Fibroblast of skin of left biceps (primary cell): ENCODE measurements at places on chromosomes 11 and 22.

DNA sequence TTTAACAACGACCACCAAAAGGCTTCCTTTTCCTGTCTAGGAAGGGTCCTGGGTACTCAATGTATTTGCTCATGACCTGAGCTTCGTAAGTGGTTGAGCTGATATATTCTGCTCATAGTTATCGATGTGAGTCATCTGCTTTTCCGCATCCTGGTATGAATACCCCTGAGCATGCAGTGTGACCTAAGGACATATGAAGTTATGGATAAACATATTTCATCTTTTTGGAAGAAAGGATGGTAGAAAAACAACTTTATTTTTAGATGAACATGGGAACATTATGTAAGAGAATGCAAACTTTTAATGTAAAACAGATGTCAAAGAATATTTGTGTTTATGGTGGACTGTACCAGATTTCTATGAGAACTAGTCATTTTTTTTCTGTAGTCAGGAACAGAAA is 28.4 kb downstream of the TRPC6 start:
- DNase-seq, result peak; percentile 12

DNA sequence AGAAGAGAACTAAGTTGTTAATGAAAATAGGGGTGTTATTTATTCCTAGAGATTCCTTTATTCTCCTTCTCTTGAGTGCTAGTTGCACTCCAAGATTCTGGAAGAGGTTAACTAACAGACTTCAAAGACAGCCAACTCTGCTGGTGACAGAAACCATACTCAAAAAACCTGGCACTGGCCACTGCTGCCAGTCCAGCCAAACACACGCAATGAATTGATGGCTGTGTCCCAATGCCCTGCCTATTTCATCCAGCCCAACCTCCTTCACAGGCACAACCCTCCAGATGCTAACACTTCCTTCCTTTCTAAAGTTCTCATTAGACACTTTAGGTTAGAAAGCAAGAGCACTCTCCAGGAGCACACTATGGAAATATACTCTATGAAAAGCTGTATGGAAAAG is 150.8 kb upstream of the C11orf58 start:
- no peak for DNase-seq

GRCh38 chr11:27820249-27820648 is 120.0 kb upstream of the BDNF start:
- DNase-seq, result no peak

DNA sequence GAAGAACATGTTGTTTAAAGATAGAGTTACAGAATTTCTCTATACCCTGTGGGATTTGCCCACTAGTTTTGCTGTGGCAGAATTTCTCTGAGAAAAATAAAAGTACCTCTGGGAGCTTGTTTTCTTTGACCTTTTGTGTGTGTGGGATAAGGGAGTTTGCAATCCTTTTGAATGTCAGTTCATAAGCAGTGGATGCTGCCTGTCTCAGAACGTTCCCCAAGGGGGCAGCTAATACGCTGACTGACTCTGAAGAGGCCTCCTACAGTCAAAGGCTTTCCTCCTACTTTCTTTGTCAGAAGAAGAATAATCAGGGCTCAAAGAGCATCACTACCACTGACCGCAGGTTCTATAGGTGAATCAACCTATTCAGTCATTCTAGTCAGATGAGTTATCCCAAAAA is 140.6 kb downstream of the AASDHPPT start:
- no peak for DNase-seq

DNA sequence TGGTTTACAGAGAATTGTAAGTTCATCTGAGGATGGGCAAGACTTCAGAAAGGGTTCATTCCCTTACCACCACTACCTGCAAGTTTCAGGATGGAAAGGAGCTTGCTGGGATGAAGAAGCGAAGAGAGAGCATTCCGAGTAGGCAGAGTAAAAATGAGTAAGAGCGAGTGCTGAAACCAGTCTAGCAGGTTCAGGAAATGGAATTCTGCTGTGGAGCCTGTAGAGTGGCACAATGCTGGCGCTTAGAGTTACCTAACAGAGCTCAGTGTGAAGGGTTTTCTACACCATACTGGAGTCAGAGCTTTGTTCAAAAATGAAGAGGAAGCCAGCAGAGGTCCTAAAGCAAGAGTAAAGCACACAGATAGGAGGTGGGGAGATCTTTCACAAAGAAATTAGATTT is 179.2 kb upstream of the ZC3H12C start:
- no peak for DNase-seq

DNA sequence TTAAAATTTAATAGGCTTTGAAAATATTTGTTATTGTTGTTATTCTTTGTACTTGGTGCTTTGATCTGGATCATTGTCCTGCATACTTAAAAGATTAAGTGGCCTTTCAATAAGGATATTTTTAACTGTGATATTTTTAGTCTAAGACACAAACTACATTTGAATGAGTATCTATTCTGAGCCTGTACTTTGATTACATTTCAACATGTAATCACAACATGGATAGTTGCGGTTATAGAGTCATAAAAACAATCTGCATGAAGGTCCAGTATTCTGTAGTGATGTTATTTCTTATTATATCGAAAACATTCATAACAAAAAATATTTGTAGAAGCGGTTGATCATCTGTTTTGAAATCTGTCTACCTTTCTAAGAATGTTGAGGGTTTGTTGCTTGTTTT is 58.6 kb downstream of the HIPK3 start:
- DNase-seq, result no peak

GRCh38 chr11:128026596-128026995 is 560.8 kb downstream of the ETS1 start:
- peak; percentile 60 for DNase-seq

- DNase-seq, result no peak
Measured at GRCh38 chr22:47775686-47776085, 1013.2 kb downstream of the TBC1D22A start.

- peak; percentile 11 for DNase-seq
Measured at GRCh38 chr11:84408946-84409411, 1122.8 kb upstream of the CCDC90B start.

GRCh38 chr11:888310-889212 is 22.0 kb downstream of the CHID1 start:
- DNase-seq, result no peak

DNA sequence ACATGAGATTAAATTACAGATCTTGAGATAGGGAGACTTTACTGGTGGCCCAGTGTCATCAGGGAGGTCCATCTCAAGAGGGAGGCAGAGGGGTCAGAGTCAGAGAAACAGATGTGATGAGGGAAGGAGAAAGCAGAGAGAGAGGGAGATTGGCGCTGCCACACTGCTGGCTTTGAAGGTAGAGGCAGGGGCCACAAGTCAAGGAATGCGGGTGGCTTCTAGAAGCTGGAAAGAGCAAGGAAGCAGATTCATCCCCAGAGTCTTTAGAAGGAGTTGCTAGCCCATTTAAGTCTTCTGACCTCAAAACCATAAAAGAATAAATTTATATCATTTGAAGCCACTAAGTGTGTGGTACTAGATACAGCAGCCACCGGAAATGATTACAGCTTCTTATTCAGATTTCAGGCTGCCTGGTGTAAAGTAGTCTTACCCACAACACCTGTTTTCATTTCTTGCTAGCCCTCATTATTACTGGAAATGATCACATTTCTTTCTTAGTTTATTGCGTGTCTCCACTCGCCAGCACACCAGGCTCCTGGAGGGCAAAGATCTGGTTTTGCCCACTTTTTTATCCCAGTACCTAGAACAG is 12.6 kb upstream of the SERPINH1 start:
- DNase-seq, result no peak

GRCh38 chr22:41875531-41876270 is 39.2 kb downstream of the SHISA8 start:
- no peak for DNase-seq

- no peak for DNase-seq
Measured at GRCh38 chr11:34790620-34791019, 125.6 kb downstream of the APIP start.

DNA sequence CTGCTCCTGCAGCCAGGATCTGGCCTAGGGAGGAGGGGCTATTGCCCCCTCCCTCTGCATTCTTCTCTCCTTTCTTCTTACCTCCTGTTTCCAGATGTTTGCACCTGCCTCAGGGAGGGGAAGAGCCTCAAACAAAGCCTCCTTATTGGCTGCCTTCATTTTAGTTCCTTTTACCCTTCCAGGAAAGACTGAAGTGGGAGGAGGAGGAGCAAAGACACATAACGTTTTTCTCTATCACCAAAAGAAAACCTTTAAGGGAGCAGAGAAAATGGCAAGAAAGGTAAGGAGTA is 13.3 kb upstream of the CHRM1 start:
- DNase-seq, result no peak

GRCh38 chr11:128532572-128533091 is 54.7 kb downstream of the ETS1 start:
- no peak for DNase-seq

DNA sequence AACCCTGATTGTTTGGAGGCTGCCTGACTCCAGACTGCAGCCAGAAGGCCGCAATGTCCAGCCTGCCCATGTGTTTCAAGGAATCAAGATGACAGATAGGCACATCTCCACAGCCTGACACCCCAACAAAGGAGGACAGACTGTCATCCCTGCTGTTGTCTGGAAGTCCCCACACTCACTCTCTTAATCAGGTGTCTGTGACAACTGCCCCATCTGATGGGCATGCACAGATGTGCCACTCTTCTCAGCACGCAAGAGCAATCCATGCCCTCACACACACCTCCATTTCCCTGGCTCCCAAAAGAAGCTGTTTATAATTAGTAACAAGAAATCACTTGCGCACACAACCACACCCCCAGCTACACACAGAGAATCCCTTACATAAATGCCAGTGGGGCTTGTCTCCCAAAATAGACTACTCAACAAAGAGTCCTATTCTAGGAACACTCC is 117.6 kb downstream of the C11orf58 start:
- DNase-seq, result no peak

DNA sequence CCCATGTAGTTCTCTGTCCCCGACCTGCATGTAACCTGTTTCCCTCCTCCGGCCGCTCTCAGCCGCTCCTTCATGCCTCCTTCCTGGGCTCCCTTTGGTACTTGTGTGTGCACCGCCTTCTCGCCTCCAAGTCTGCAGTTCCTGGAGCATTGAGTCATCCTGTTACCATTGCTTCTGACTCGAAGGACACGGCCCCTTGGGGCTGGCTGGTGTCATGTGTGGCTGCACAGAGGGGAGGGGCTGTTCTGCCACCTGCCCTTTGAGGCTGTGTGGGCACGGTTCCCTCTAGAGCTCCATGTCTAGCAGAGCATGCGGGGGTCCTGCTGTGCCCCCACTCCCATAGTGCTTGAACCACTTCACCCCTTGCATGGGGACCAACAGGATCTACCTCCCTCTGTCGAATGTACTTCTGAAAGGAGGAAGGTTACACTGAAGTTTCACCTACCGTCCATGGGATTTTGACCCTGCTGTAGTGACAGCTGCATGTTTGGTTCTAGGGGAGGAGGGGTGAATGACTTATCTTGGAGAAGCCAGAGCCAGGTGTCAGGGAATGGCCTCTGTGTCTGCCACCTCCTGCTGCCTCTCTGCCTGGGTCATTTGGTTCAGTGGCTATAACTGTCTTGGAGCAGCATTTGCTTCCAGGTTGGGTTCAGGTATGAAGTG is 39.6 kb downstream of the BCR start:
- no peak for DNase-seq

GRCh38 chr22:49998718-49999062 is 13.9 kb downstream of the IL17REL start:
- no peak for DNase-seq

GRCh38 chr11:10377183-10377582 is 72.3 kb downstream of the ADM start:
- DNase-seq, result no peak

DNA sequence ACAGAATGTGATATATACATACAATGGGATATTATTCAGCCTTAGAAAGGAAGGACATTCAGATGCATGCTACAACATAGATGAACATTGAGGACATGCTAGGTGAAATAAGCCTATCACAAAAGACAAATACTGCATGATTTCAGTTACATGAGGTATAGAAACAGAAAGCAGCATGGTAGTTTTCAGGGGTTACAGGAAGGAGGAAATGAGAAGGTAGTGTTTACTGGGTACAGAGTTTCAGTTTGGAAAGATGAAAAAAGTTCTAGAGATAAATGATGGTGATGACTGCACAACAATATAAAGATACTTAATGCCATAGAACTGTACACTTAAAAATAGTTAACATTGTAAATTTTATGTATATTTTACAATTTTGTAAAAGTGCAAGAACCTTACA is 266.7 kb upstream of the C11orf87 start:
- no peak for DNase-seq

- DNase-seq, result peak; percentile 6
Measured at GRCh38 chr22:31451709-31452571, 37.7 kb downstream of the EIF4ENIF1 start.

DNA sequence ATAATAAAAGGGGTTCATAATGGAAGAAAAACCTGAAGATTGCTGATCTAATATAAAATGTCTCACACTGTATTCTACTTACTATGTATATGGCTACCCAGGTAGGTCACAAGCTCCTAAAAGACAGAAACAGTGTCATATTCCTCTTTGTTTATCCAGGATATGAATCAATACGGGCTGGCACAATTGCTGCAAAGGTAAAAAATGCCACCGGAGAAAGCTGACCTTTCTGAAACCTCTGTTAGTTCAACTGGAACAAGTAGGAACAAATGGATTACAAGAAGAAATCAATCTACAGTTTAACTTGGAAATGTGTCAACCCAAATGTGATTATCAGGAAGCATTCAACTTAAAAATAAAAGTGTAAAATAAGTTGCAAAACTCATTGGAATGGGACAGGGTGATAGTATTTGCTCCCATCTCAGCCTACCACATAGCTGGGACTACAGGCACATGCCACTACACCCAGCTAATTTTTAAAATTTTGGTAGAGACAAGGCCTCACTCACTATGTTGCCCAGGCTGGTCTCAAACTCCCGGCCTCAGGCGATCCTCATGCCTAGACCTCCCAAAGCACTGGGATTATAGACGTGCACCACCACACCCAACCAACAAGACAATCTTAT is 27.6 kb downstream of the SLC35F2 start:
- DNase-seq, result no peak

- DNase-seq, result no peak
Measured at GRCh38 chr11:96101146-96101545, 177.2 kb upstream of the MTMR2 start.

DNA sequence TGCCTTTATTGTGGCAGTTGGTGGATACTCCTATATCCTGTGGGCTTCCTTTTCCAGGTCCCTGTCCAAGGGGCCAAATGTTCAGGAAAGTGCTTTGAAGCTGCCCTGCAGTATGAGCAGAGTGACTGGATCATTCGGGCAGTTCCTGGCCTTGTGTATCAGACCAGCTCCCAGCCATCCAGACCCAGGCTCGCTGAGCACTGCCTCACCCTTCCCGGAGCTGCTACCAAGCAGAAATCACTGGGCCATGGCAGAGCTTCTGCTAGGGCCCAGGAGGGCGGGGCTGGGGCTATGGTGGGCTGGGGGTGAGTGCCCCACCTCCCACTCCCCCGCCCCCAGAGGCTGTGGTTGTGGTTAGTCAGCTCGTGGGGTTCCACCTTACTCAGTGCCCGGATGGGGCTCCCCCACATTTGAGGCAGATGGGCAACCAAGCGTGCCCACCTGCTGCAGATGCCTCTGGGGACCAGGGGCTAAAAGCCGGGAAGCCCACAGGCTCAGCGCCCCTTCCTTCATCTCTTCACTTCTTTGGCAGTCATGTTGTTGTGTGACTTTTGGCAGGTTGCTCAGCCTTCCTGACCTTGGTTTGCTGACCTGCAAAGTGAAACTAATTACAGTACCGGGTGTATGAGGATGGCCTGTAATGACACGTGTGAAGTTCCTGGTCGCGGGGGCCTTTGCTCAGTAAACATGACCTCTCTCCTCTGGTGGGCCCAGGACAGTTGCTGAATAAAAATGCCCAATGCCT is 2.1 kb upstream of the LRRC32 start:
- no peak for DNase-seq
